ENCODE measurements at places on chromosomes 6 and 20.
A peak's percentile ranks its signal among the peaks of the same experiment; 100 is the strongest.

GRCh38 chr20:46501337-46501942 is 11.9 kb downstream of the ZNF334 start:
- DNase-seq: no peak

DNA sequence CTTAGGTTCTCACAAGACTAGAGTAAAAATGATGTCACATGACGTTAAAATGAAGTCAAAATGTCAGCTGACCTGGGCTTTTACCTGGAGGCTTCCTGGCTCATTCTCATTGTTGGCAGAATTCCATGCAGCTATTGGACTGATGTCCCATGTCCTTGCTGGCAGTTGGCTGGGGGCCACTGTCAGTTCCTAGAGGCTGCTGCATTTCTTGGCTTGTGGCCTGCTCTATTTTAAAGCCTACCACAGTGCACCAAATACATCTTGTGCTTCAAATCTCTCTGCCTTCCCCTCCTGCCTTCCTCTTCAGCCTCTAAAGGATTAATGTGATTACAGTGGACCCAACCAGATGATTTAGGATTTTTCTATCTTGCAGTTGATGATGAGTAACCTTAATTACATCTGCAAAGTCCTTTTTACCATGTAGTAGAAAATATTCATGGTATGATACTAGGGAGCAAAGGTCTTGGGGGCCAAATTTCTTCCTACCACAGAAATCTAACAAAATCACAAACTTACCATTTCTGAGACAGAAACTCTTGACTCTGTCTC is 81.9 kb downstream of the FIG4 start:
- no peak for DNase-seq

- DNase-seq: no peak
Measured at GRCh38 chr20:1415667-1416468, 23.0 kb upstream of the FKBP1A start.

DNA sequence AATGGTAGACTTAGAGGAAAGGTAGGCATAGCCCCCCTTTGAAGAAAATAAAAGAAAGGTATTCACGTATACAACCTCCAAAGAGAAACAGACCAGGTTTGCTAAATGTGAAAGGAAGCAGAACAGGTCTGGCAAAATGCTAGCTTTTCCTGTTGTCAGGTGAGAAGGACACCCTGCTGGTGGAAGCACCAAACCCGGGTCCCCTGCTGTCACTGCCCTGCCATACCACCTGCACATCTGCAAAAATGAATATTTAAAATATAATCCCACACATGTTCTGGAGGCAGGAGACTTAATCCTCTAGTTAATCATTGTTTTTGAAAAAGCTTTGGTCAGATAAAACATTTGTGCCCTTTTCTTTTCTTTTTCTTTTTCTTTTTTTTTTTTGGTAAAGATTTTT is 48.9 kb upstream of the OLIG3 start:
- no peak for DNase-seq

DNA sequence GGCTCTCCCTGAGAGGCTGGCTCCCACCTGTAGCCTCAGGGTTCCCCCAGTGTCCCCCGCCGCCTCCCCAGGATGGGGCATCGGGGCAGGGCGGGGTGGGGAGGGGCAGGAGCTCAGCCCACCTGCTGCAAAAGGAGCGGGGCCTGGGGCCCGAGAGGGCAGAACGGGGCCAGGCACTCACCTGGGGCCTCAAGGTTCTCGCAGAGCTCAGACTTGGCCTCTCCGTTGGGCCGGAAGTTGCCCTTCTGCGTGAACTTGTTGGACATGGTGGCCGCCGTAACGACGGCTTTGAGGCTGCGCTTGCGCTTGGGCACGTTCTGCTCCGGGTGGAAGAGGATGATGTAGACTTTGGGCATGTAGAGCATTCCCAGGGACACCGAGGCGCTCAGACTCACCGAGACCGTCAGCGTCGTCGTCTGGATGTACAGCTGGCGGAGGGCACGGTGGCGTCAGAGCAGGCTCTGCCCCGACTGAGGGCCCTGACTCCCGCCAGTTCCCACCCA is 117.9 kb downstream of the GRM4 start:
- DNase-seq: no peak

DNA sequence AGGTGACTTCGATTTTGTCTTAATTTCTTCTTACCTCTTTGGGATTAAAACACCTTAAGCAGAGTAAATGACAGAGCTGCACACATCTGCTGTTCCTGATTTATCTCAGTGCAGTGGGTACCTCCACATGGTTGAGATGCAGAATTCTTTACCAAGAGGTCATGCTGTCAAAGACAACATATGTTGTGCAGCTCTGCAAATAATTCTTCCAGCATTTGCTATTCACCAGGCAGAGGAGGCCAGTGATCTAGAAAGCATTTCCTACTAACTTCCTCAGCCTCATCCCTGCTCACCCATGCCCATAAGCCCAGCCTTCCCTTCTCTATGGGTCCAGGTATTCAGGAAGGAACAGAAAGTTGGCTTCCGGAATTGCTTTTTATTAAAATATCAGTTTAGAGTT is 109.3 kb downstream of the THBS2 start:
- DNase-seq: no peak

DNA sequence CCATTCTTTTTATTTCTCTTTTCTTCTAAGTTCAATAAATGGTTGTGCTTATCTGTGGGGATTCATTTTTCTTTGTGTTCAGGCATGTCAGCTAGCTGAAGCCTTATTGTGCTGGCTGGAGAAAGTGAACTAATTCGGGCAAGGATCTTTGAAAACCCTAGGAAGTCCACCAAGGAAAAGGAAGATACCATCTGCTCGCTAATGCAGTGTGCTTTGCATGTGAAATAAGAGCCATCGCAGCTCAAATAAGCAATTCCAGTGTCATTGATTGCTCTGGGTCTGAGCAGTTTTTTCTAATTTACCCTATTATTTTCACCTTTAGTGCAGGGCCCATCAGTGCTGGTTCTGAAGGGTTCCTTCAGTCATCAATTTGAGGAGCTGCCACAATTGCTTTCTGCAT is 309.4 kb upstream of the SOX4 start:
- DNase-seq: no peak

- DNase-seq: no peak
Measured at GRCh38 chr20:43375591-43375990, 82.1 kb upstream of the SRSF6 start.

- DNase-seq: no peak
Measured at GRCh38 chr6:90044833-90045381, 150.6 kb downstream of the GJA10 start.

- DNase-seq: no peak
Measured at GRCh38 chr20:18144541-18145099, 7.0 kb downstream of the KAT14 start.

GRCh38 chr20:56761393-56761792 is 132.3 kb downstream of the TFAP2C start:
- no peak for DNase-seq

- peak; percentile 22 for DNase-seq
Measured at GRCh38 chr6:159174263-159174969, 5.2 kb downstream of the FNDC1 start.

DNA sequence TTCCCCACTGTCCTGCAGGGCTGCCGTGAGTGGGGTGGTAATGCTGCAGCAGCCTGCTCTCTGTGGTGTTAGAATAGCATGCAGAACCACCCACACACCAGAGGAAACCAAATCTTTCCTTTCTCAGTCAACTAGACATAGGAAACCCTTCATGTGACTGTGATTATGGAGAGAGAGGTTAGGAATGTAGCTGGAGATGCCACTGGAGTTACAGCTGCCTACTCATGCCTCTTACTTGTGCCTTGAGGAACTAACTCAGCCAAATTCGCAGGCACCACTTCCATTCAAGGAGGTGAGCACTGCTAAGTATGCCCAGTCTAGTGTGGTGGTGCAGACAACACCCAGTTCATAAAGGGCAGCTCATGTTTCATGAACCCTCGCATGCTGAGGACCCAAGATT is 27.4 kb downstream of the MUC22 start:
- no peak for DNase-seq

GRCh38 chr6:111566222-111566734 is 39.4 kb downstream of the TRAF3IP2 start:
- DNase-seq: no peak

DNA sequence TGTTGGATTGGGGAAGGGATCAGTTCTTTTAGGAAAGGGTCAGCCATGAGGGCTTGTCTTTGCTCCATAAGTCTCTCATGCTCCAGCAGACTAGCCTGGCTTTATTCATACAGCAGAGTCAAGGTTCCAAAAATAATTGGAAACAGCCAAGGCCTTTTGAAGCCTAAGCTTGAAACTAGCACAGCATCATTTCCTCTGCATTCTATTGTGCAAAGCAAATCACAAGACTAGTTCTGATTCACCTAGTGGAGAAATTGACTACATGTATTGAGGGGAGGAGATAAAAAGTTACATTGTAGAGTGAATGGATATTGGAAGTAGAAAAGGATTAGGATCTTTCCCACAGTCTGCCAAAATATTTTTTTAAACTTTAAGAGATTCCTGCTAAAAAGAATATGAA is 159.3 kb upstream of the PLCB4 start:
- DNase-seq: no peak

DNA sequence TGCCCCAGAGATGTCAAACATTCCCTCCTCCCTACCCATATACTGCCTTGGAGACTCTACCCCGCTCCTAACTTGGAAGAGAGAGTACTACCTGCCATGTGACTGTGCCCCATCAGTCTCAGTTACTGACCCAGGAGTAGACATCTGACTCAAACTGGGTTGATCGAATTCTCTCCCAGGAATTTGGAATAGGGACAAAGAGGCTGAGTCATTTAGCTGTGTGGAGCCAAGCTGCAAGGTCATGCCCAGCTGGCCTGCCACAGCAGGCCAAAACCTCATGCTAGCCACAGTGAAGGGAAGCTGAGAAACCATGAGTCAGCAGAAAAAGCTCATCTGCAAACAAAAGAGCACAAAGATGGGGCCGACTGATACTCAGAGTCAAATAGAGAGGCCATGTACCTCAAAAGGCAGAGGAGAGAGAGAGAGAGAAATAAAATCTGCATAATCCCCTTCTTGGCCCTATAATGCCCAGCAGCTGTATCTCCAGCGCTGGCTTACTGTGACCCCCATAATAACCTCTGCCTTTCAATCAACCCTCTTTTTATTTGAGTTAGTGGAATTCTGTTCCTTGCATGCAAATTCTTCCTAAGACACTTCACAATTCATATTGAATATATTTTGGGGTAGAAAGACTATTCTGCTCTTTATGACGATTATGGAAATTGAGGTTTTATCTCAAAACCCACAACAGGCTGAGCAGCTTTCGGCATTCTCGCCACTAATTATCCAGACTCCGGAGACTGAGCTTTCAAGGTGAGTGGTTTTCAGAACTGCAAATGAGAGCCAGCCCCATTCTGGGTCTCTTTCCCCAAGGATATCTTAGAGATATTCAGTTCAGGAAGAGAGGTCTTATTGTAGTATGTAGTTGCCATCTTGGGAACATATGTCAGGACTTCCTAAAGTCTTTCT is 21.4 kb upstream of the AKIRIN2 start:
- DNase-seq: no peak

GRCh38 chr6:13059026-13059425 is 269.3 kb downstream of the TBC1D7 start:
- DNase-seq: no peak

DNA sequence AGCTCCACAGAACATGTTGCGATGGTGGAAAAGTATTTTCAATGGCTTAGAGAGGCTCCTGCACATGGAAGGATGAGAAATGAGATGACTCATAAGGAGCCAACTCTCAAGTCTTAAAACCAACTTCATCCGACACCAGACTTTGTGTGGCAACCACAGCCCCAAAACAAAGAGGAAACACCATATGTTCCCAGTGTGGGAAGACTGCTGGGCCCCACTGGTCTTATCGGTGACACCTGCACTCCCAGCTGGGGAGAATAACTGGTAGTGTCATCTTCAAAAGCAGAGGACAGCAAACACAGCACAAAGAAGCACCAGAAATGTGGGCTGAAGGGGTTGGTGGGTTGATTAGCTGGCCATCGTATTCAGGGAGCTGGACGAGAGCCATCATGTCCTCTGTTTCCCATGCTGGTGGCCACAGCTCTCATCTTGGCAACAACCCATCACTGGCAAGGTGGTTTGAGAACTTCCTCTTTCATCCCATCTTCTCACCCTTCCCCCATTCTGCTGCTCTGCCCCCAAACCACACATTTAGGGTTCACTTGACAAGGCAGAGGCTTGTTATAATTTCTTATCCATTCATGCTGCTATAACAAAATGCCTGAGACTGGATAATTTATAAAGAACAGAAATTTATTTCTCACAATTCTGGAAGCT is 46.0 kb upstream of the TASP1 start:
- no peak for DNase-seq

DNA sequence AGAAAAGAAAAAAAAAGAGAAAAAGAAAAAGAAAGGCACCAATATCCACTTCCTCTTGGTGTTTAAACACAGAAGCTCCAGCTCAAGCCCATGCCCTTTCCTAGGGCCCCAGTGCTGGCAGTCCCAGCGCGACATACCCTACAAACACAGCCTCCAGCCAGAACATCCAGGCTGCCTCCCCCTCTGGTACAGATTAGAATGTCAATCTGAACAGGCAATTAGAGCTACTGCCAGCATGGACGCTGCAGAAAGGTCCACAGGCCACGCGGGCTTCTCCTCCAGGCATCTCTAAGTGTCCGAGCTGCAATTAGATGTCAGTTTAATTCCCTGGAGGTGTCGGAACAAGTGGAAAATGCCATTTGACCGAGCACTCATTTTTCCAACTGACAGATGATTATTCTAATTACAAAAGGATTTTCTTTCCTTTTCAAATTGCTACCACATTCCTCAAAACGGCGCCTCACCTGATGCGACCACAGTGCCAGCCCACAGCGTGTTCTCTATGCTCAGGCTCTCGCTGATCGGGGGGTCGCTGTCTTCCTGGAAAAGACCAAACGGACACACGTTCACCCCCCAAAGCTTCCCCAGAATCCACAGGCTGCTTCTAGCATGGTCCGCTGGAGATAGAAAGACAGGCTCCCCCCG is 79.5 kb downstream of the ATP9A start:
- no peak for DNase-seq

- DNase-seq: no peak
Measured at GRCh38 chr6:76004202-76004601, 68.3 kb downstream of the IMPG1 start.

Measured in NCI-H1694 treated with DMSO at 0.1 percent for 48 hours (cell line).